ENCODE measurements at places on chromosomes 11 and 22. TPM values are rescaled to one million over a fixed set of nuclear protein-coding genes. Genes with fewer than 3 reads are reported as not detected.

- no peaks in the 10 kb centered on the region for H3K4me1 ChIP-seq
- no peak overlapping the region for H3K4me3 ChIP-seq
- H3K36me3 ChIP-seq: no peaks in the 10 kb centered on the region
- no peak overlapping the region for H3K27ac ChIP-seq
- no peaks in the 10 kb centered on the region for H3K27me3 ChIP-seq
Observed at GRCh38 chr11:56331861-56332491, 13.9 kb upstream of the OR8K1 start.

- DNase-seq: no peak
- no peaks in the 10 kb centered on the region for H3K27me3 ChIP-seq
- no peaks in the 10 kb centered on the region for H3K36me3 ChIP-seq
- H3K4me3 ChIP-seq: no peak overlapping the region
- no peak overlapping the region for H3K27ac ChIP-seq
Observed at GRCh38 chr11:8218840-8219239, 44.8 kb downstream of the LMO1 start.

DNA sequence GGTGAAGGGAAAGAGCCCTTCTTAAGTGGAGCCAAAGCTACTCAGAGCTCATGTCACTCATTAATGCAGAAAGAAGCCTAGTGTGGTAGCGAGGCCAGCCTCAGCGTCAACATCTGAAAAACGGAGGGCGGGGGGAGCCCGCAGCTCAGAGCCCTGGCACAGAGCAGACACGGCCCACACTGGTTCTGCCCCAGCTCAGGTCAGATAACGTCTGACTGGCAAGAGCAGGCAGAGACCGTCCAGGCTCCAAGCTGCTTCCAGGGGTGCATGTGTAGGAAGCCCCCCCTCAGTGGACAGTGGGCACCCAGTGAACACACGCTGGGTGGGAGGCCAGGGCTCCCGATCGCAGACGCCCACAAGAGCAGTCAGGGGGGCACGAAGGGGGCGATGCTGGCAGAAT lies 100.8 kb downstream of the SHANK2 start:
- no peak for DNase-seq
- H3K4me3 ChIP-seq: no peak overlapping the region
- H3K36me3 ChIP-seq: no peaks in the 10 kb centered on the region
- H3K27ac ChIP-seq: no peak overlapping the region
- no peaks in the 10 kb centered on the region for H3K27me3 ChIP-seq

- peaks cover 5% of the 10 kb centered on the region for H3K4me1 ChIP-seq
- no peaks in the 10 kb centered on the region for H3K36me3 ChIP-seq
- H3K27me3 ChIP-seq: no peaks in the 10 kb centered on the region
- DNase-seq: no peak
Observed at GRCh38 chr22:30253205-30253852, 6.8 kb upstream of the LIF start.

DNA sequence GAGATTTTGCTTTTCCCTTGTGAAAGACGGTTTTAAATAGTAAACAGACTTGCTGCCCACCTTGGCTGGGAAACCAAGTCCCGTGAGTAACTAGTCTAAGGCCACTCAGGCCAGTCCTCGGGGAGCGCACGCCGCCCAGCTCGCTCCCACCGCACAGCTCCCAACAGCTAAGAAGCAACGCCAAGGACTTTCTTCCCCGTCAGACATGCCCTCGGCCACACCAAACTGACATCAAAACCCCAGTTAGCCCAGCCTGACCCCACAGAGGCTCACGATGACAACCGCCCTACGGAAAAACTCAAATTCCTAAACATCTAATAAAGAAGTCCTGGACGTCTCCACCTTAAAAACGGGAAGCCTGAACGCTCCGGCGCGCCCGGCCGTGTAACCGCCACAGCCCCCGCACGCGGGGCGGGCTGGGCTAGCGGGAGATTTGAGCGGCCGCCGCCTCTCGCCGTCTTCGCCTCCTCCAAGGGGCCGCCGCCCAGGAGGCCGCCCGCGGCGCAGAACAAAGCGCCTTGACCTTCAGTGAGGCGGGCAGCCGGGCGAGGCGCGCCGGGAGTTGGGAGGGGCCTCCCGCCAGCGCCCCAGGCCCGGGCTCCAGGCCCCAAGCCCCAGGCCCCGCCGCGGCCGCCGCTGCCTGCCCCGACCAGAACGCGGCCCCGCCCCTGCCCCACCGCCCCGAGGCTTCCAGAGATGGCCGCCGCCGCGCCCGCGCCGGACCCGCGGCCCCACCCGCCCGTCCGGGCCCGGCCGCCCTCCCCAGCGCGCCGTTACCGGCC lies 486 bp downstream of the NAP1L4 start:
- no peak for DNase-seq
- no peaks in the 10 kb centered on the region for H3K27me3 ChIP-seq
- peak overlapping the region; percentile 48 for H3K4me3 ChIP-seq
- H3K27ac ChIP-seq: peak overlapping the region; percentile 84

DNA sequence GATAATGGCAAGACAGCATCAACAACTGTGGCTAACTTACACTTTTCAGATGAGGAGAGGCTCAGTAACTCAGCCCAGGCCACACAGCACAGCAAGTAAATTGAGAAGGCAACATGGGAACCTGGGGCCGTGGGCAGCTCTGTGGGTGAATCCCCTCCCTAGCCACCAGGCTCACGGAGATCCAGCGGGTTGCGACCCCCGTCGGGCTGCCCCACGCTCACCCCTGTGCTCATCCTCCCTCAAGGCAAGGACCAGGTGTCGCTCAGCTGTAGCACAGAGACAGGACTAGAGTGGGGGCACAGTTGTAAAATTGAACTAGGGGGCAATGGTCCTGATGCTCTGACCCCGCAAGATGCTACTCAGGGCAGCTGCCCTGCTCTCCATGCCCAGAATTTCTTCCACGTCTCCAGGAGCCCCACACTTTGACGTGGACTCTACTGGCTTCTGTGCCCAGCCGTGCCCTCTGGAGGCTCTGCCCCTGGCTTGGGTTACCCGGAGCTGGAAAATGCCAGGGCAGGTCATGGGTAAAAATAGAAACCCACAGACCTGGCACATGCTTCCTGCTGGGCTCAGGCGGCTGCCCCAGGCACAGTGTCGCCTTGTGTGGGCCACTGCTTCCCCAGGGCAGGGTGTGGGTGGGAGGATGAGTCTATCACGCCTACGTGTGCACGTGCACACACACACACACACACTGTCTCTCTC lies 9.0 kb downstream of the TUBA8 start:
- H3K4me3 ChIP-seq: no peak overlapping the region
- H3K27ac ChIP-seq: no peak overlapping the region
- peaks cover 2% of the 10 kb centered on the region for H3K4me1 ChIP-seq
- H3K36me3 ChIP-seq: no peaks in the 10 kb centered on the region

DNA sequence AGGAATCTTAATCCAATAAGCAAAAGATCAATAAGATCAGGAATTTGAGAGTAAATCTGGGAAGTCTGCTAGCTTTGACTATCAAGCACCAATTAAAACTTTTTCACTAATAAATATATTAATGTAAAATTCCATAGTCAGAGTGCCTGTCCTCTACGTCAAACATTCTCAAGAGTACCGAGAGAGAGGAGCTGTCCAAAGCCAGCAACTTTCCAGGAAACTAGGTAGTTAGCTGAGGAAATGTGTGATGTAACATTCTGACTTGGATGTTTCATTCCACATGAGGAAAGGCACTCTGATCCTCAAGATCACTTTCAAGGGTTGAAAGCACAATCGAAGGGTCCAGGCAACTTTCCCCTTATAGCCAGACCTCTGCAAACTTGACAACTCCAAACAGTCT lies 113.2 kb downstream of the STK33 start:
- no peaks in the 10 kb centered on the region for H3K36me3 ChIP-seq
- no peak for DNase-seq
- H3K27me3 ChIP-seq: no peaks in the 10 kb centered on the region
- H3K27ac ChIP-seq: no peak overlapping the region
- H3K4me1 ChIP-seq: no peaks in the 10 kb centered on the region

DNA sequence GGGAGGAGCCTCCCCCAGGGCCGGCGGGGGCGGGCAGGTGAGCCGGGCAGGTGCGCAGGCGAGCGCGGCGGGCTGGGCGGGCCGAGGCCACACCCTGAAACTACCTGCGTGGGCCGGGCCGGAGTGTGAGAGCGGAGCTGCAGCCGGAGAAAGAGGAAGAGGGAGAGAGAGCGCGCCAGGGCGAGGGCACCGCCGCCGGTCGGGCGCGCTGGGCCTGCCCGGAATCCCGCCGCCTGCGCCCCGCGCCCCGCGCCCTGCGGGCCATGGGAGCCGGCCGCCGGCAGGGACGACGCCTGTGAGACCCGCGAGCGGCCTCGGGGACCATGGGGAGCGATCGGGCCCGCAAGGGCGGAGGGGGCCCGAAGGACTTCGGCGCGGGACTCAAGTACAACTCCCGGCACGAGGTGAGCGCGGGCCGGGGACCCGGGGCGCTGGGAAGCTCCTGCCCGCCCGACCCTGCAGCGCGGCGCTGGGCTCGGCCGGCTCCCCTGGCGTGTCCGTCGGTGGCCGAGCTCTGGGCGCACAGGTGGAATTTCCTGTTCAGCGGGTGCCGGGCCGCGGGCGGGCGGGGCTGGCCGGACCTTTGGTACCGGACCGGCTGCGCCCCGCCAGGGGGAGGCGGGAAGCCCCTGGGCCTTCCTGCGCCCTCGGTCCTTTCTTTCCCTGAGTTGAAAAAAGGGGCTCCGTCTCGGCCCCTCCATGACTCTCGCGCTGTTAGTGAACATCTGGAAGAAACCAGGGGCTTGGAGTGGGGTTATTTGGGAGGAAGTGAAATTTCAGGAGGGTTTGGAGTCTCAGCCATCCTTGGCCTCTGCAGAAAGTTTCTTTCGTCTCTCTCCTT lies at the start of gene ST14:
TSS of gene ST14 (plus strand) at position 126 of the 841 bp plus-strand sequence. CDS start at position 324, 198 bp downstream.
- peaks cover 6% of the 10 kb centered on the region for H3K4me1 ChIP-seq
- no peak for DNase-seq
- no peak within 1 kb of the TSS for H3K27ac ChIP-seq
- peaks cover 8% of the 10 kb centered on the region for H3K27me3 ChIP-seq
- H3K36me3 ChIP-seq: no peaks in the 10 kb centered on the region
- H3K4me3 ChIP-seq: no peak within 1 kb of the TSS

DNA sequence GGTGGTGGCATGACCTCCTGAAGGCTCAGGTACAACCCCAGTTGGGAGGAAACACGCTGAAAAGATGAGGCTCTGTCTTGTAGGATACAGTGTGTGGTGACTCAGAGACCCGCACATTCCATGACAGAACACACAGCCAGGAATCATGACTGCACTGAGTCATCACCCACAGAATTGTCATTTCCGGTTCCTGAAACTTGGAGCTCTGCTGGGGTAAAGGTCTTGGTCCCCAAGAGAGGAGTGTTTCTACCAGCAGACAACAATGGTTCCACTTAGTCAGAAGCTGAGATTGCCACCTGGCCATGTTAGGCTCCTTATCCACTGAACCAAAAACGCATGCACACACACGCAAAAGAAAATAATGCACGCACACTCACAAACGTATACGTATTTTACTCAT lies 31.5 kb upstream of the CYB5R3 start:
- H3K27ac ChIP-seq: no peak overlapping the region
- H3K4me3 ChIP-seq: no peak overlapping the region
- H3K4me1 ChIP-seq: no peaks in the 10 kb centered on the region
- no peaks in the 10 kb centered on the region for H3K27me3 ChIP-seq
- no peak for DNase-seq

GRCh38 chr11:119699227-119699626 lies 29.8 kb downstream of the NECTIN1 start:
- no peak overlapping the region for H3K27ac ChIP-seq
- H3K4me1 ChIP-seq: no peaks in the 10 kb centered on the region
- H3K27me3 ChIP-seq: no peaks in the 10 kb centered on the region

DNA sequence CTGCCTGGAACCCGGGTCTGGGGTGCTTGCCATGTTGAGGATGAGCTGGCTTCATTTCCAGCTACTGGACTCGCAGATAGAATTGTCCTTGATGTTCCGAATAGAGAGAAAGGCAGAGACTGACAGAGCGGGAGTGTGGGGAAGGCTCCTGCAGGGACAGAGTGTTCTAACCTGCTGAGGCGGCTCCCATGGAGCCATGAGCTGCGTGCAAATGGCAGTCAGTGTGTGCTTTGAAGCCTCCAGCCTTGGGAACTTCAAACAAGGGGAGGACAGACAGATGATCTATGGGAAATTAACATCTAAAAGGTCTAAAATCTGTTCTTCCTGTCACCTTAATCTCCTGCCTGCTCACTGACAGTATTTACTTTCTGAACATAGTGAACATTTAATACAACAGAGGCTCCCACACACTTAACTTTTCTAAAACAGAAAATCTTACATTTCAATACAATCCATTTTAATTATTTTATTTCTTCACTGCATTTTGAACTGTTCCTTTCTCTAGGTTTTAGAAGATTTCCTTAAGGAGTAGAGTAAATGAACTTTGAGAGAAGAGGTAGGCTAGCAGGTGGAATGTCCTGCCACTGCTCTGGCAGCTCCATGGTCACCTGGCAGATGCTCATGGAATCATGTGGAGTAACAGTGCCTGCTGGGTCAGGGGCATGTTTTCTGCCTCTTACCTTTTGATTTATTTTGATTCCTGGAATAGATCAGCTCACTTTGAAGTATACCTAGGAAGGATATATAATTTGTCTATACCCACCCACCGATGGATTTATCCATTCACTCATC lies 481.7 kb downstream of the NTM start:
- no peaks in the 10 kb centered on the region for H3K4me1 ChIP-seq
- no peak for DNase-seq
- no peaks in the 10 kb centered on the region for H3K36me3 ChIP-seq
- H3K4me3 ChIP-seq: no peak overlapping the region
- H3K27ac ChIP-seq: no peak overlapping the region
- H3K27me3 ChIP-seq: no peaks in the 10 kb centered on the region

GRCh38 chr11:117735350-117735977 lies 61.6 kb downstream of the DSCAML1 start:
- H3K36me3 ChIP-seq: no peaks in the 10 kb centered on the region
- H3K4me1 ChIP-seq: no peaks in the 10 kb centered on the region
- H3K27ac ChIP-seq: no peak overlapping the region
- no peak for DNase-seq
- H3K27me3 ChIP-seq: no peaks in the 10 kb centered on the region

GRCh38 chr11:32779136-32779535 lies 15.3 kb downstream of the CCDC73 start:
- no peak overlapping the region for H3K27ac ChIP-seq
- no peaks in the 10 kb centered on the region for H3K27me3 ChIP-seq
- no peaks in the 10 kb centered on the region for H3K36me3 ChIP-seq
- H3K4me3 ChIP-seq: no peak overlapping the region

- no peak overlapping the region for H3K4me3 ChIP-seq
- H3K27ac ChIP-seq: no peak overlapping the region
- no peaks in the 10 kb centered on the region for H3K36me3 ChIP-seq
- no peak for DNase-seq
Observed at GRCh38 chr22:36725366-36726006, 21.9 kb upstream of the CACNG2 start.

DNA sequence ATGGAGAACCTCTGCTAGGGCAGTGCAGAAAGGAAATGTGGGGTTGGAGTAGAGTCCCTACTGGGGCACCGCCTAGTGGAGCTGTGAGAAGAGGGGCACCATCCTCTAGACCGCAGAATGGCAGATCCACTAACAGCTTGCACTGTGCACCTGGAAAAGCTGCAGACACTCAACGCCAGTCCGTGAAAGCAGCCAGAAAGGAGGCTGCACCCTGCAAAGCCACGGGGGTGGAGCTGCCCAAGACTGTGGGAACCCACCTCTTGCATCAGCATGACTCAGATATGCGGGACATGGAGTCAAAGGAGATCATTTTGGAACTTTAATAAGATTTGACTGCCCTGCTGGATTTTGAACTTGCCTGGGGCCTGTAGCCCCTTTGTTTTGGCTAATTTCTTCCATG lies 8.7 kb downstream of the TSKU start:
- no peaks in the 10 kb centered on the region for H3K27me3 ChIP-seq
- H3K36me3 ChIP-seq: no peaks in the 10 kb centered on the region
- no peaks in the 10 kb centered on the region for H3K4me1 ChIP-seq

The HBG1 gene
- polyA plus RNA-seq: not detected

The GGT5 gene
- not detected for polyA plus RNA-seq

The CDKN1C gene
- polyA plus RNA-seq: 0.10 TPM

The SCUBE2 gene
- polyA plus RNA-seq: not detected

The SPON1 gene
- polyA plus RNA-seq: 2.0 TPM

The ASRGL1 gene
- 1.9 TPM for polyA plus RNA-seq

The PDXP gene
- 7.1 TPM for polyA plus RNA-seq
